Activated CD4-positive, alpha-beta memory T cell treated with anti-CD3 and anti-CD28 coated beads for 36 hours (primary cell): ENCODE measurements at places on chromosomes 1 and 21. TPM values are rescaled to one million over a fixed set of nuclear protein-coding genes. Genes with fewer than 3 reads are reported as not detected.

The CLCA4 gene
- not detected for total RNA-seq

The TRAF3IP3 gene
- total RNA-seq = 212 TPM

The KDM5B gene
- 38.4 TPM for total RNA-seq

The HSPG2 gene
- total RNA-seq = 2.8 TPM

The TMEM81 gene
- 3.2 TPM for total RNA-seq

The MYOG gene
- not detected for total RNA-seq

The FAM78B gene
- total RNA-seq = 0.24 TPM

The CD1B gene
- total RNA-seq = not detected

The EPHA2 gene
- 0.22 TPM for total RNA-seq

The PUSL1 gene
- 19.7 TPM for total RNA-seq

The CLCA1 gene
- not detected for total RNA-seq

The LRRC53 gene
- total RNA-seq = not detected

The GNPAT gene
- total RNA-seq = 56.2 TPM

The LIN9 gene
- 9.6 TPM for total RNA-seq

The SEMA6C gene
- total RNA-seq = 2.5 TPM

The FMO3 gene
- not detected for total RNA-seq

The SAMD11 gene
- total RNA-seq = not detected

The BLZF1 gene
- 10.1 TPM for total RNA-seq

The HSD11B1 gene
- 22.4 TPM for total RNA-seq

The NBPF6 gene
- total RNA-seq = 0.12 TPM

The TFF2 gene
- not detected for total RNA-seq
